ENCODE measurements at places on chromosomes 5 and 9. TPM values are rescaled to one million over a fixed set of nuclear protein-coding genes. Genes with fewer than 3 reads are reported as not detected.

GRCh38 chr9:136700959-136701667, 11.3 kb upstream of the DIPK1B start:
- DNase-seq, result no peak

DNA sequence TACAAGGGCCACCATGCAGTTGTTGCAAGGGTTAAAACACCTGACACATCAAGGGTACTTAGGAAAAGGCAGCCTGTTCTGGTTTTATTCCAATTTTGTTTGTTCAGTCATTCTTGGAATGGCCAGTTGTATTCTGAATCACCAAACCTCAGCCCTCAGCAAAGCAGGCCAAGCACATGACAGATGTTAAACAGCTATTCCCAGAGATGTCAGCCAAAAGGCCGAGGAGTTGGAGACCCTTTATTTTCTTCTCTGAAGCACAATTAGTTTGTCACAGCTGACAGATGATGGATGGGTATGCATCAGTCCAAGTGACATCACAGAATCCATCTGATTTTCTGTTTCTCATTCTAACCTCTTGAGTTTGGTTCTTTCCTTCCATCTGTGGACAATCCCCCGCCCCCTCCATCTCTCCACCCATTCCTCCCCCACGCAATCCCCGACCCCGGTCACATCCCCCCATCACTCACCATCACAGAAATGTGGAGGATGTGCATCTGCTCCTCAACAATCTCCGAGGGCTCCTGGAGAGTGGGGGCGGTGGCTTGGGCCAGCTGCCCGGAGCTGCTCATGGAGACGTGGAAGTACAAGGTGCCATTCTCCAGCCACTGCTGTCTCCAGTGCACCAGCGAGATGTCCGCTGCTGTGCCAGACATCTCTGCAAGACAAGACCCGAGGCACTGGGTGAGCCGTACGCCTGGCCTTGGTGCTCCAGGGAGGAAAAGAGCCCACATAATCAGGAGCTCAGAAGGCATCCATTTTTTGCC, 123.8 kb downstream of the ASTN2 start:
- DNase-seq, result no peak

DNA sequence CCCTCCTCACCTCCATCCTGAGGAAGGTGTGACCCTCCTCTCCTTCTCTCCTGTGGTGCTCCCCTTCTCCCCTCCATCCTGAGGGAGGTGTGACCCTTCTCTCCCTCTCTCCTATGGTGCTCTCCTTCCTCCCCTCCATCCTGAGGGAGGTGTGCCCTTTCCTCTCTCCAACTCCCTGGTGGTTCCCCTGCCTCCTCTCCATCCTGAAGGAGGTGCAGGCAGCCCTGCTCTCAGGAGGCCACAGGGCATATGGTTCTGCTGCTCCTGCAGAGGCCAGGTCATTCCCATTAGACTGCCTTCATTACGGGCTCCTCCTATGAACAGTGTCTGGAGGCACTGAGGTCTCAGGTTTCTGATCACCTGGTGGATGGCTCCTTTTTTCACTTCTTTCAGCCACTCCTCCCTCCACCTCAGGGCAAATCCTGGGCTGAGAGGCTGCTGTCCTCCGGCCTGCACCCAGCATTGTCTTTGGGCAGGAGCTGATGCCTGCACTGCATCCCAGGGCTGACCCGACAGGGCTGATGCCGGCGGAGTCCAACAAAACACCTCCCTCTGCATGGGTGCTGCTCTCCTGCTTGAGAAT, 197.1 kb downstream of the MED10 start:
- DNase-seq, result no peak

DNA sequence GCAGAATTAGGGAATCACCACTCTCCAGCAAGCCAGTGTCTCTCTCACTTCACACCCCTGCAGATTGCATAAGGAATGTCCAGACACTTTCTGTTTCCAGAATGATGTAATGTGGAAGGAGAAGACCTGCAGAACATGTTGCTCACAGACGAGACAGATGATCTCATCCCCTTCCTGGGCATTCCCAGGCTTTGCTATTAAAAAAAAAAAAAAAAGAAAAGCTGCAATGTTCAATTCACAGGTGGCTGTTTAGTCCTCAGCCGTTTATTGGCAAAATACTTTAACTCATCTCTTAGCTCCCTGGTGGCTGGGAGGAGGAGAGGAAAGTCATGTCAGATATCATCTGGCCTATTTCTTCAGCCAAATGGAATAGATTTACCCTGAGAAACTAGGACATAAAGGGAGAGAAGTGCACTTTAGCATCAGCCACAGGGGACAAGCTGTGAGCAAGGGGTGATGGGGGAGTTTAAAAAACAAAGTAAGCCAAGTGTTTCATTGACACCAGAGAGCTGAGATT, 95.9 kb upstream of the TNC start:
- peak; percentile 14 for DNase-seq

DNA sequence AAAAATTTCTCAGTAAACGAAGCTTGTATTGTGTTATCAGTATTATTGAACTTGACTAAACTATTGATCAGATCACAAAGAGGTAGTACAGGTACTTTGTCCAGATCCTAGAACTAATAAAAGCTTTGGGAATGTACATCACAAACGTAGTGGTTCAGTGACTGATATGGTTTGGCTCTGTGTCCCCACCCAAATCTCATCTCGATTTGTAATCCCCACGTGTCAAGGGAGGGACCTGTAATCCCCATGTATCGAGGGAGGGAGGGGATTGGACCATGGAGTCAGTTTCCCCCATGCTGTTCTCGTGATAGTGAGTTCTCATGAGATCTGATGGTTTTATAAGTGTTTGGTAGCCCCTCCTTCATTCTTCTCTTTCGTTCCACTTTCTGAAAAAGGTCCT, 100.9 kb downstream of the ARRDC3 start:
- DNase-seq, result no peak

DNA sequence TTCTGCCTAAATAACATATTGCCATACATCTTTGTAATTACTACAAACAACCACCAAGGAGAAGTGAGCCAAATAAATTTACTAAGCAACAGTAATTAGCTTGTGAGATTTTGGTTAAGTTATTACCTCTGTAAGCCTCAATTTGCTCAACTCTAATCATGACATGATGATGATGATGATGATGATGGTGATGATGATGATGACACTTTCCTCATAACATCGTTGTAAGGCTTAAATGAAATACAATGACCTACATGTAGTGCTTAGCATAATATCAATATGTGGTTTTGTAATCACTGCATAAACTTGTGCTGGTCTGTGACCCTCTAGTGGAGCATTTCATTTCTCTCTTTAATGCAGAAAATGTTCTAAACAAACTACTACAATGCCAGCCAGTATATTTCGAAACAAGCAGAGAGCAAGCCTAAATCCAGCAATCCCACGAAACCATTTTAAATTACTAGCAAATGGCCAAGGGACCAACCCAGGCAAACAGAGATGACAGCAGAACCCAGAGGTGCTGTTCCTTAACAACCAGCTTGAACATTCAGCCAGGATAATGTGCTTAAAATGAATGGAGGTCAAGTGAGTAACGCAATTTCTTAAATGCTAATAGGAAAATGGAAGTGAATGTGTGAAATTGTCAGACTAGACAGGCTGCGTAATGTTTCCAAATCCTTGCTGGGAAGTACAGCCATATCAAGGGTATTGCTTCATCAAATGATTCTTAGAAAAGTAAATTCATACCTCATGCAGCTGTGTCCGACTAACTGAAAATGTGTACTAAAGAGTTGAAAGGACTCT, 281.9 kb upstream of the PUM3 start:
- no peak for DNase-seq

DNA sequence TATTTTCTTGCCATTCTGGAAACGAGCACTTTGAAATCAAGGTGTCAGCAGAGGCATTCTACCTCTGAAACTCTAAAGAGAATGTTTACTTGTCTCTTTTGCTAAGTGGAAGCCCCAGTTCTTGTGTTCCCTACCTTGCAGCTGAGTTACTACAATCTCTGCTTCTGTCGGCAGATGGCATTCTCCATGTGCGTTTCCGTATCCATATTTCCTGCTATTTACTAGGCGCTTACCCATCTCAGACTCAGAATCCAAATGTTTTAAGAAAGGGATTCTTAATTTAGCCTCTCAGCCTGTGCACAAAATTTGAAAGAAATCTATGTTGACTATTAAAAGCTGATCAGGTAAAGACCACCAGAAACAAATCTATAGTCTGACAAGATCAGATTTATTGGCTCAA, 221.3 kb upstream of the FTMT start:
- DNase-seq, result no peak

RETREG1 gene
- total RNA-seq, result 73.0 TPM

TTC16 gene
- not detected for total RNA-seq

CTNND2 gene
- 74.2 TPM for total RNA-seq

IFNA21 gene
- total RNA-seq, result not detected

All from frontal cortex (tissue), 4 donors.